ENCODE measurements at places on chromosomes 12 and 14. TPM values are rescaled to one million over a fixed set of nuclear protein-coding genes. Genes with fewer than 3 reads are reported as not detected.

DNA sequence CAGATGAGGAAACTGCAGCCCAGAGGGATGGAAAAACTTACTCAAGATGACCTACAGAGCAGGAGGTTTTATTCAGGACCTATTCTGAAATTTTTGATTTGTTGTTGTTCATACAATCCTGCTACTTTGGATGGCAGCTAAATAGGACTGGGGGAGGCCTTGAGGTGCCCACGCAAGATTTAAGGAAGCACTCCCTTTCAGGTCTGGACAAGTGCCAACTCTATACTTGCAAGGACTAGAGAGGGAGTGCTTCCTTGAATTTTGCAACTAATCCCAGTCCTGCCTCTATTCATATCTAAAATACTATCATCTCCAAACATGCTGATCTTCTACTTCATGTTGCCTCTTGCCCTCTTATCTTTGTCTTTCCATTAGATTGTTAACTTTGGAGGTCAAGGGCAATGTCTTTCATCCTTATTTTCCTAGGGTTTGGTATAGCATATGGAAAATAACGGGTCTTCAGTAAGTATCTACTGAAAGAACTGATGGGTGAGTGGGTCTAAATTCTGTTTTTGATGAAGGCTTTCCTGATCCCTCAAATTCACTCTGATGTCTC is 28.6 kb upstream of the PPM1H start:
- DNase-seq: no peak

Gene NANOG
- total RNA-seq: not detected

Gene RFX4
- not detected for total RNA-seq

DNA sequence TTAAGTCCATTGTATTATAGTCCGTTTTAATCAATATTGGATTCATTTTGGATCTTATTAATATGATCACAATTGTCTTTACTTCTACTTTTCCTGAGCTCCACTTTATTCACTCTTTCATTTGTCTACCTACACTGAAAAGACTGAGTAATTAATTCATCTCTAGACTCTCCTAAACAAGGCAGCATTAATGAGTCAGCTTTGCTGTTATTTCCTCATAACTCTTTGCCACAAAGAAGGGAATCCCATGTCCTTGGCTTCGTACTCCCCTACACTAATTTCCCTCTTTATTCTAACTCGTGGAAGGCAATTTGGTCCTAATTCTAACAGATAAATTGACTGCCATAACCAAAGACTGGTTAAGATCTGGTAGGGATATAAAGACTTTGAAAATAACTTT is 91.9 kb downstream of the ARMH4 start:
- DNase-seq: no peak

GRCh38 chr14:32074887-32075572 is 2.1 kb upstream of the ARHGAP5 start:
- no peak for DNase-seq

Gene TSPAN19
- total RNA-seq: not detected

DNA sequence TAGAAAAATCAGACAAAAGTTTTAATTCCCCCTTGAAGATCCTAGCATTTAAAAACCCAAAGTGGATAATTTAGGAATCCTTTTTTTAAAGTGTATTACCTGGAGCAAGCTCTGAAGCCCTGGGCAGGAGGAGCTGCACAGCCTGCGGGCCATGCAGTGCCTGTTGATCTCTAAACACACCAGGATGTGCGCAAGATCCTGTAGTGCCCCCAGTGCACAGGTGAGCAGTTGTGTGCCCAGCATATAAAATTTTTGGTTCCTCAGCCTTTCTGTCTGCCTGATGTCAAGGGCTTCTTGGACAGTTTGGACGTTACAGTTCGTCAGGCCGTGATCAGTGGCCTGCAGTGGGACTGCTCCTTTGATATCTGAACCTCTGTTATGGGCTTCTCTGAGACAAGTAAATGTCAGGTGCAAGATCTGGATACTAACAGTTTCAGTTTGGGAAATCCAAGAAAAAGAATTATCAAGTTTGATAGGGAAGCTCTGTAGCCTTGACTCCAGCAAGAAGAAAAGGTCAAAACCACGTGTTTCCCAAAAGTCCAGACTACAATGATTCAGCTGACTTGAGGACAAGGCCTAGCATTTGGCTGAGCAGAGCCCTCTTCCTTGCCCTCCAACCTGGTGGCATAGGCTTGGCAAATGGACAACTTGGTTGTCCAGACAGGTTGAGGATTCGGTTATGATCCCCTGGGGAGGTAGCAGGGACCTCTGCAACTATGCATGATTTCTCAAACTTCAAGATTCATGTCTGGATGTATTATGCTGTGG is 1.0 kb downstream of the ATXN7L3B start:
- peak; percentile 50 for DNase-seq

Gene ABHD12B
- not detected for total RNA-seq

- DNase-seq: peak; percentile 32
These were observed 87.2 kb downstream of the SCN8A start for GRCh38 chr12:51678086-51678724.
